T-helper 9 cell (primary cell): ENCODE measurements at places on chromosomes 2 and 18.

- no peak for DNase-seq
Measured at GRCh38 chr18:74153377-74153776, 5.1 kb downstream of the TIMM21 start.

- no peak for DNase-seq
Measured at GRCh38 chr2:23523373-23524260, 138.6 kb downstream of the KLHL29 start.

- DNase-seq = peak; percentile 5
Measured at GRCh38 chr2:85353876-85354285, 447 bp downstream of the RETSAT start.

DNA sequence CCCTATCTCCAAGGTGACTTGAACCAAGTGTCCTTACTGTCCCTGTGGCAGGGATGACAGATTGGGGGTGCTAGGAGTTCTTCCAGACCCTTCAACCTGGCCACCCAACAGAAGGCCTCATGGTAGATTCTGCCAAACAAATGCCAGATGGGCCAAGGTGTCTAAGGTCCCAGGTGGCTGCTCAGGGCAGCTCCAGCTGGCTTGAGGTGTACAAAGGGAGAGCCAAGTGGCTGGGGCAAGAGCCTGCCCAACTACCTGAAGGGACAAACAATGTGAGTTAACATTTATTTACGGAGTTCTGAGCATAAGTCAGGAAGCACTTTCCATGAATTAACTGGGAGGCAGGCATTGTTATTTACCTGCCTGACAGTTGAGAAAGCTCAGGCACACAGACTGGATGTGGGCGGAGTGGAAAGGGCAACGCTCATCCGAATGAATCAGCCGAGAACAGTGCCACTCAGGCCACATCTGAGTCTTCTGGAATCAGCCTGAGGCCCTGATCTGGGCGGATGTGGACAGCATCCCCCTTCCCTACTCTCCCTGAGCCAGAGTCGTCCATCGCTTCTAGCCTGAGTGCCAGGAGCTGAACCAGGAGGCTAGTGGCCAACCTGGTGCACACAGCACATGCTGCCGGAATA, 4.4 kb upstream of the KCNIP3 start:
- DNase-seq = no peak

- DNase-seq = no peak
Measured at GRCh38 chr2:44367591-44367990, 5.8 kb downstream of the CAMKMT start.

DNA sequence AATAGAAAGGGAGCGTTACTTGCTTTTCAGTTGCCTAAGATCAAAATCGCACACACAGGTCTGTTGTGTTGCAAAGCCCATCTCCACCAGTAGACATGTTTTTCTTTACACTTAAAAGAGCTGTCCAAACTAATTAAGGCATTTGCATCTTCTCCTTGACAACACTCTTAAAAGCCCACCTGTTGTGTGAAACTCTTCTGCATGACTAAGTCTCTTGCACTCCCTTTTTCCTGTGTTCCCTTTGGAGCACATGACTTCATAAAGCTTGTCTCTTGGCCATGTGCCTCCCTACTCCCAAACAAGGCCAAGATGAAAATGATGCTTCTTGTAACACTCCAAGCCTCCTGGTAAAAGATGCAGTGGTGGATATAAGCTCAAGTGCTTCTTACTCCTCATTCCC, 26.1 kb downstream of the PID1 start:
- no peak for DNase-seq

DNA sequence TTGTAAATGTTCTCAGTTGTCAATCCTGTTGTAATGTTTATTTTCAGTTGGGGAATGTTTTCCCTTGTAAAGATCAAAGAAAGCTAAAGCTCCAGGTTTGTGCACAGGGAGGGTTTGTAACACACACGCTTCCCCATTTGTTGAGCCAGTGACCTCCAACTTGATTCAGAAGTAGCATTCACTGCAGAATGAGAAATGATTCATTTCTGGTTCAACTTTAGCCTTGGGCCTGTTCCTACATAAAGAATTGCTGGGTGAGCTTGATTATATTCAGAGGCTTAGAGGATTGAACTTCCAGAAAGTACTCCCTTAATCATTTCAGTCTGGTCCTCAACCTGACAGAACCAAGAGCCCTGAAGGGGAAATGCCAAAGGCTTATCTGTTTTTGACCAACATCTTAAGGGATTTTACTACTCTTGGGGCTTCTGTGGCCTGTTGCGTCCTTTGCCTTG, 70.6 kb upstream of the CAVIN2 start:
- DNase-seq = no peak

DNA sequence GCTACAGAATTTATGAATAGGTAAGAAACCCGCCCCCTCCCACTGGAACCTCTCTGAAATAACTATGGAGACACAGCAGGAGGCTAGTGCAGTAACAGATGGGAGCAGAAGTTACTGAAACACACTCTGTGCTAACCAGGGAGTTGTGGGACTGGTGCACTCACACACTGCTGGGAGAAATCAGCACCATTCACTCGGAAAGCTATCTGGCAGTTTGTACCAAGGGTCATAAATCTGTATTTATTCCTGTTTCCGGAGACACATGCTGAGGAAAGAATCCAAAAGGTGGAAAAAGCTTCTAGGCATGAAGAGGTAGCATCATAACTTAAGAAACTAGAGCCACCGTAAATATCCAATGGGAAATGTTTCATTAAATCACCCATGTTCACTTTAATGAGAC, 39.9 kb downstream of the TGFA start:
- DNase-seq = no peak

GRCh38 chr18:28837100-28837499, 660.2 kb upstream of the CDH2 start:
- DNase-seq = no peak

GRCh38 chr2:236968880-236969534, 116.7 kb upstream of the COPS8 start:
- DNase-seq = no peak

DNA sequence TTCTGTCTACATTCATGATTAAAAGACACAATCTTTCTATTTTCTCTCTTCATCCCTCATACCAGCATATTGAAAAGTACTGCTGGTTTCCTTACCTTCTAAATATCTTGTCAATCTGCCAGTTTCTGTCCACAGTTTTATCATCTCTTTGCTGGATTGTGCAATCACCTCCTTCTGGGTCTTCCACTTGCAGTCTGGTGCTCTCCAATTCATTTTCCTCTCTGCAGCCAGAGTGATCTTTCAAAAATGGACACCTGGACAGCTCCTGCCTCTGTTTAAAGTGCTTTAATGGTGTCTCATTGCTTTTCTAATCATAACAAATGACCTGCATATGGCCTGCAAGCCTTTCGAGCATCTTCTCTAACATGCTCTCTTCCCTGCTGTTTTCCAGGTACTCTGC, 94.0 kb downstream of the C1QL2 start:
- DNase-seq = no peak

DNA sequence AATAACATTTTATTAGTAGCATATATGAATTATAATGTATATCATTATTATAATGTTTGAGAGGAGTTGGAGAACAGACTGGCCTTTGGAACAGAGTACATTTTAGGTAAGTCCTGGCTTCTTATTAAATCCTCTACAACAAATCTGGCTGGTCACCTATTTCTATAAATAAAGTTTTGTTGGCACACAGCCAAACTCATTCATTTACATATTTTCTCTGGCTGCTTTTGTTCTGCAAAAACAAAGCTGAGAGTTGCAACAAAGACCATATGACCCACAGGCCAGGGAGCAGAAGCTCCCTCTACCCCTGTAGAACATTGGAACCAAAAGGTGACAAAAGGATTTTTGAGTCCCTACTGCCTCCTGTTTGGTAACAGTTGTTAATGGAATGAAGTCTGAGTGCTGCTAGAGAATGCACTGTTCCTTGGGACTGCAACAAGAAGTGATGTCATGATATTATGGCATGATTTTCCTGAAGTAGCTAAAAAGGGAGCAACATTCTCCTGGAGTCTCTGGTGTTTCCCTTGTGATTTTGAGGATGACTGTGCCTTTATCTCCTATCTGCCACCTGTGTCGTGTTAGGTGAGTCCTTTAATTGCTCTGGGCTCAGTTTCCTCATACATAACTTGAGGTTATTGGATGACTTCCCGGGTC, 22.0 kb upstream of the SP9 start:
- DNase-seq = no peak

DNA sequence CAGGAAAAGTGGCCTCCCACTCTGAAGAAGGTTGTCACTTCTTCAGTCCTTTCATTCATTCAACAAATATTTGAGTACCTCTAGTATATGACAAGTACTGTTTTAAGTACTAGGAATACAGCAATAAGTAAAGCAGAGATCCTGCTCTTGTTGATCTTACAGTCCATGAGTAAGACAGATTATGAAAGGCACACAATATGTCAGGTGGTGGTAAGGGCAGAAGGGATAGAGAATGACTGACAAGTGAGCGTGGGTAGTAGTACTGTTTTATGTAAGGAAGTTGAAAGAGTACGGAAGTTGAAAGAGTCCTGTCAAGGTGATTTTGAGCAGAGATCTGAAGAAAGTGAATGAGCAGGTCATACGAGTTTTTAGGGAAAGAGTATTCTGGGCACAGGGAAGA, 111.3 kb downstream of the GALNT1 start:
- no peak for DNase-seq

GRCh38 chr2:133855526-133855925, 287.3 kb upstream of the NCKAP5 start:
- no peak for DNase-seq

DNA sequence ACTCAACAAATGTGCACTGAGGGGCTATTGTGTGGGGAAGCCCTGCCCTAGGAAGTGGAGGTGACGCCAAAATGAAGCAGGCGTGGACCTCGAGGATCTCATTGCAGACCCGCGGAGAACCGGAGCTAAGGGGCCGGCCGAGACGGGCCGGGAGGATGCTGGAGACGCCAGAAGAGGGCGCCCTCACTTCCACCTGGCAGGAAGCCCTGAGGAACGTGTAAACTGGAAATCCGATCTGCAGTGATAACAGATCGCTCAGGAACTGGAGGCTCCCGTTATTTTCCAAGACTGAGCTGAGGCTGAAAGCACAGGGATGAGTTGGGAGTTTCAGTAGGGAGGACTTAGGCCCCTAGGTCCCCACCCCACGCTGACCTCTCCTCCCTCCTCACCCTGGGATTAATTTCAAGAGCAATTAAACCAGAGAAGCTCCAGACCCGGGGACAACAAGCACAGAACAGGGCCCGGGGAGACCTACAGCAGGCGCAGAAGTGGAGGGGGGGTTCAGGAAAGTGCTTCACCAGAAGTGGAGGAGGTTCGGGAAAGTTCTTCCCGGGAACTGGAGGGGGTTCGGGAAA, 7.7 kb upstream of the COL6A3 start:
- peak; percentile 76 for DNase-seq

- no peak for DNase-seq
Measured at GRCh38 chr2:61090386-61090921, 24.8 kb downstream of the SANBR start.

DNA sequence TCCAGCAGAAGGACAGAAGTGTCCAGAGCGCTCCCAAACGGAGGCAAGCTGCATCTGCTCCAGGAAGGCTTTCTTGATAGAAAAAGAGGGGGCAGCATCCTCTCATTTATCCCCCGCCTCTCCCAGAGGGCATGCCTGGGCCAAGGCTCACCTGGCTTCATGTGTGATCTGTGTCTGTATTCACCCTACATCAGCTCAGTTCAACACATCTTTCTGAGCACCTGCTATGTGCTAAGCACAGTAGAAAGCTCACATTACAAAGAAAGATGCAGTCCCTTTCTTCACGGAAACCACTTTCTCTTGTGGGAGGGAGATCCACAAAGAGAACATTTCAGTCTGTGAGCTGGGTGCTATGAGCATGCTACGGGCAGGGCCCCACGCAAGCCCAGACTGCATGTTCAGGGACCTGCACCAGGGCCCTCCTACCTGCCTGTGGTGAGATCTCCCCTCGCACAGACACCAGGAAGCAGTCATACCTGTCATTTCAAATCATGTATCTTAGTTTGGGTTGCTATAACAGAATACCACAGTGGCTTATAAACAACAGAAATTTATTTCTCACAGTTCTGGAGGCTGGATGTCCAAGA, 90.7 kb downstream of the PDCL3 start:
- DNase-seq = no peak

- DNase-seq = no peak
Measured at GRCh38 chr18:63365876-63366212, 1.2 kb downstream of the KDSR start.

GRCh38 chr2:234917211-234917975, 34.4 kb upstream of the SH3BP4 start:
- no peak for DNase-seq

- DNase-seq = no peak
Measured at GRCh38 chr2:69260666-69261065, 126.4 kb downstream of the GFPT1 start.

GRCh38 chr2:224883700-224884099, 158.6 kb downstream of the DOCK10 start:
- no peak for DNase-seq

DNA sequence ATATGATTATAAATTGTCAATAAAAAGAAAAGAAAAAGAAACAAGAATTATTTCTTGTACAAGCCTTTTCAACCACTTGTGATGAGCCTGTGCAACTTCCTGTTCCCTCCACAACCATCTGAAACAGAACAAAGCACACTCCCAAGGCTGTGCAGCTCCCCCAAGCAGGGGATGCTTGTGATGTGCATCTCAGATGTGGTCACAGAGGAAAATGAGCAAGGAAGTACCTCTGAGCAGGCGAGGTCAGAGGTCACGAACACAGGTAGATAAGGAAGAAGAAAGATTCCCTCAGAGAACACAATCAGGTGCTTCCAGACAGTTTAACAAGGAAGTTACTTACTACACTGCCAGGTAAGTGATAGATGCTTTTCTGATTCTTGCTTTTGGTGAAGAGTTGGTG, 274.8 kb upstream of the SLC39A10 start:
- no peak for DNase-seq

DNA sequence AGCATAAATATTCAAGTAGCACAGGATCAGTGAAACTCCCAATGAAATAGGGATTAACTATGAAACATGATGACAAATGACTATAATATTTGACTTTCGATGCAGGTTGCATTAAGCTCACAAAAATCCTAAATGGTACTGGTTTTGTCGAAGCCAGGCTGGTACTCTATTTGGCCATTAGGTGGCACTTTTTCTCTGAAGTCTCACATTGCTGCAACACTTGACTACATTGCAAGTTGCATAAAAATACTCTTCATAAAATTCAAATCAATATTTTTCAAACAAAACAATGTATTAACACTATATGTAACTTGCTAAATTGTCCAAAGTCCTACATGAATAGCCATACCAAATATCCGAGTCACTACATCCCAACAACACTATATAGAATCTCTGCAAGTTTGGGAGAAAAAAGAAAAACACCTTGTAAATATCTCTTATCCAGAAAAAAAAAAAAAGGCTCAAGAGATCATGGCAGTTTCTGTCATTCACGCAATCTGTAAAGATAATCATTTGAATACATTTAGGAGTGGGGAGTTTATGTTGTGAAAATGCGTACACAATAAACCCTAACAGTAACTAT, 9.5 kb downstream of the RTTN start:
- no peak for DNase-seq

GRCh38 chr18:69127873-69128500, 272.7 kb upstream of the DOK6 start:
- no peak for DNase-seq

GRCh38 chr2:131105950-131106801, 1.0 kb downstream of the PLEKHB2 start:
- DNase-seq = peak; percentile 1
